Placental pericyte (primary cell): ENCODE measurements at places on chromosomes 4 and X. TPM values are rescaled to one million over a fixed set of nuclear protein-coding genes. Genes with fewer than 3 reads are reported as not detected.

Gene CCKAR
- total RNA-seq, result not detected in 2 replicates

Gene MID1IP1
- total RNA-seq, result 72.2 and 83.4 TPM in 2 replicates

Gene GRIA3
- total RNA-seq, result 0.22 and 6.2 TPM in 2 replicates

Gene MEPE
- total RNA-seq, result not detected in 2 replicates

Gene RTL9
- total RNA-seq, result 0.44 and 0.57 TPM in 2 replicates

Gene FHIP1A
- total RNA-seq, result under 0.01 and 0.14 TPM in 2 replicates

Gene CSN1S1
- total RNA-seq, result not detected in 2 replicates

Gene CXCL8
- 429 and 639 TPM in 2 replicates for total RNA-seq

Gene DKK2
- under 0.01 and 6.7 TPM in 2 replicates for total RNA-seq

Gene AP1AR
- 30.2 and 31.2 TPM in 2 replicates for total RNA-seq

Gene WDR44
- total RNA-seq, result 21.7 and 29.1 TPM in 2 replicates

Gene CLGN
- total RNA-seq, result 2.7 and 7.0 TPM in 2 replicates

Gene CFAP47
- total RNA-seq, result not detected in 2 replicates

Gene CDKL5
- 3.1 and 4.2 TPM in 2 replicates for total RNA-seq

Gene DIAPH2
- total RNA-seq, result 17.1 and 24.8 TPM in 2 replicates

Gene LRRC66
- 0.22 and 0.43 TPM in 2 replicates for total RNA-seq

Gene PRDM8
- total RNA-seq, result 9.6 and 29.3 TPM in 2 replicates

Gene WAS
- 0.14 TPM in 1 of 2 replicates, not detected in the other for total RNA-seq

Gene FAM156B
- total RNA-seq, result 14.9 and 22.8 TPM in 2 replicates

Gene TLL1
- under 0.01 and 0.22 TPM in 2 replicates for total RNA-seq
